ENCODE measurements at places on chromosomes 4 and X.

- DNase-seq: no peak
Measured at GRCh38 chr4:76233967-76234678, 17.4 kb upstream of the FAM47E start.

- no peak for DNase-seq
Measured at GRCh38 chrX:1239681-1240142, 27.3 kb upstream of the CRLF2 start.

DNA sequence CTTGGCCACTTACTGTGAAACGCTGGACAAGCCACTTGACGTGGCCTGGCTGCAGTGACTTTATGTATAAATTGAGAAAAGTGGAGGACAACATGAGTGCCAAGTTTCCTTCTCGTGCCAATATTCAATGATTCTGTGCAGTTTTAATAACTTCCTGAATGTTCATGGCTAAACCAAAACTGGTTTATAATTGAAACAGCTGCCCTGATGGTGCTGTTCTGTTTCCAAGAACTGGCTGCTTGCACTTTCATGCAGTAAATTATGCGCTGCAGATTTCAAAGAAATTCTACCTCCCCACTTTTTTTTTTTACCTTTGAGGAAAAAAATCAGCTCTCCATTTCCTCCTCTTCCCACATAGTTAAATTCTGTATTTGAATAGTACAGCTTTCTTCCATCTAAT, 205.2 kb upstream of the CASK start:
- DNase-seq: no peak

DNA sequence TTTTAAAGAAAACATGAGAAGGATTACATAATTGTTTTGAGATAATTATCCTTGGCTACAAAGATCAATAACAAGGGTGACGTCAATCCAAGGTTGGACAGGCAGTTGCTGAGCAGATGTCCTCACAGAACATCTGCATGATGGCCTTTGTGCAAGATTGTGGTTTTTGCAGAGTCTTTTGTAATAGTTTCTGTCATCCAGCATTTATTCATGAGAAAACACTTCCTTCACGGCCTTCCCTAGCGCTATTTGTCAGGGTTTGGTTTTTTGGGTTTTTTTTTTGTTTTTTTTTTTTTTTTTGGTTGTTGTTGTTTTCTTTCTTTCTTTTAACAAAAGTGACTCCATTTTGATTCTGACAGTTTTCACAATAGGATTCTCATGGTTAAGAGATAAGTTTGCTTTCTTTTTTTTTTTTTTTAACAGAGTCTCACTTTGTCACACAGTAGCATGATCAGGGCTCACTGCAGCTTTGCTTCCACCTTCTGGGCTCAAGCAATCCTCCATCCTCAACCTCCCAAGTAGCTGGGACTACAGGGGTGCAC, 31.5 kb upstream of the ELF2 start:
- no peak for DNase-seq

DNA sequence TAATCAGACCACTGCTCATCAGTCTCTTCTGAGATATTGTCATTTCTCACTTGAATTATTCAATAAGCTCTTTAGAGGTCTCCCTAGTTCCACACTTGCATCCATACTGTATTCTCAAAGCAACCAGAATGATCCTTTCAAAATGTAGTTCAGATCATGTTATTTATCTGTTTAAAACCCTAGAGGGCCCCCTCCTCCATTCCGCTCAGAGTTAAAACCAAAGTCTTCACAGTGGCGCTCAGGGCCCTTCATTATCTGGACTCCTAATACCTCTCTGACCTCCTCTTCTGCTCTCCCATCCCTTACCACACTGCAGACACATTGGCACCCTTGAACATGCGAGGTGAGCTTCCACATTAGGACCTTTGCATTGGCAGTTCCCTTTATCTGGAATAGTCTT, 32.7 kb upstream of the HPGDS start:
- no peak for DNase-seq

DNA sequence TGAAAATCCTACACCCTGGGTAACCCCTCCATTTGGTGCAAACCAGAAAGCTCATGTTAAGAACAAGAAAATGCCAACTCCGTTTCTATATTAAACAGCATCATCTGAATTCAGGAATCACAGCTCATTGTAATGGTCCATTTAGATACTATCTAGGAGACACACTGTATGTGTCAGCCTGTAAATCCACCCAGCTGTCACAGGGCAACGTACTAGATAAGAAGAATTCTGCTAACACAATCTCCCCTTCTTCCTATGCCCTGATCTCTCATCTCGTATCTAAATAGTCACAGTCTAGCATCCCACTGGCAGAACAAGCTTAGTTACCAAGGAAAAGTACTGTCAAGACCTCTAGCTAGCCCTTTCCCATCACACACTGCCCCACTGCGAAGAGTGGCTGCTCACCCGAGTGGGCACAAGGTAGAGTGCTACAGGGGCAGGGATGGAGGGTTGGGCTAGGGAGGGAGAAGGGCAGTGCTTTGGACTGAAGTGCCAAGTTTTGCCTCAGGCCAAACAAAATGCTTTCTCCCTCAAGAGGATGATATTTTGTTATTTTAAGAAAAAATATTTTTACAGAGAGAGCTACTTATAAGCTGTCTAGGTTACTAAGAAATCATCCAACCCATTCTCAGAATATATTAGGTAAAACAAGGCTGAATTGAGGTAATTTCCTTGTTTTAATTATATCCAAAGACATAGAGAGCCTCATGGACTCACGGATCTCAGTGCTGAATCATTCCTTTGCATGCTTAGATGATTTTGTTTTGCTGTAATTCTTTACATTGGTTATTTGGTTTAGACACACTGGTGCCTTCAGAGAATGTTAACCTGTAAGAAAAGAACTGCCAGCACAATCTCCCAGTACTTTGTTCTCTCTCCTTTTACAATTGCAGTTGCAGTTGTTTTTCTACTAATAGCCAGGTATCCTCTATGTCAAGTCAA, 196.6 kb downstream of the PRDM5 start:
- DNase-seq: no peak

- DNase-seq: no peak
Measured at GRCh38 chrX:30310429-30311206, 1.4 kb upstream of the NR0B1 start.

Measured in stimulated activated CD8-positive, alpha-beta memory T cell treated with anti-CD3 and anti-CD28 coated beads, Interleukin-7, amount 100 ng/mL, for 24 hours (primary cell).